ENCODE measurements at places on chromosomes 1 and 21. TPM values are rescaled to one million over a fixed set of nuclear protein-coding genes. Genes with fewer than 3 reads are reported as not detected.

DNA sequence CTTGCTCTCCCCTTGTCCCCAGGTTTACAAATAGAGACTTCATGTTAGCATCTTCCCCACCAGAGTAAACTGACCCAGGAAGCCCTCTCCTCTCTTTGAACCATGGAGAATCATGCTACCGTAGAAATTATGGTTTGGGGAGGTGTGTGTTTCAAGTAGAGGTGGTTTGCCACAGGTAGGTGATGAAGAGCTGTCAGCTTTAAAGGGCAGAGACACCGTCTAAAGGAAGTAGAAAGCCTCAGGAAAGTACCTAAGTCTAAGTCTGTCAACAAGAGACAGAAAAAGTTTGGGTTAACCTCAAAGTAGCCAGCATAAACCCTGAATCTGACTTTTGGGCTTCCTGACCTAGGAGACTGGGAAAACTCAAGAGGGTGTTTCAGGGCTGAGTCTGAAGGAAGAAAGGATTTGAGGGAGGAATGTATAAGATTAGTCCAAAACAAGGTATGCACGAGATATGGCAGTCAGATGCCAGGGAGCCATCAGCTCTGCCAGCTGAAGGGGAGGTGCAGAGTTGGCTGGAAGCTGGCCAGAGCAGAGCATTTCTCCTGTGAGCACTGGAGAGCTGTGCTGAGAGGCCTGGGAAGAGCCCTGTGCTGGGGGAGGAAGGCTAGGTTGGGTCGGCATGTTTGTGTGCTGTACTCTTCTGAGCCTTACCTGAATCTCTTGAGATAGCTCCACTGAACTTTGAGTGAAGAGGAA lies 14.3 kb downstream of the ADAMTSL4 start:
- DNase-seq, result no peak

DNA sequence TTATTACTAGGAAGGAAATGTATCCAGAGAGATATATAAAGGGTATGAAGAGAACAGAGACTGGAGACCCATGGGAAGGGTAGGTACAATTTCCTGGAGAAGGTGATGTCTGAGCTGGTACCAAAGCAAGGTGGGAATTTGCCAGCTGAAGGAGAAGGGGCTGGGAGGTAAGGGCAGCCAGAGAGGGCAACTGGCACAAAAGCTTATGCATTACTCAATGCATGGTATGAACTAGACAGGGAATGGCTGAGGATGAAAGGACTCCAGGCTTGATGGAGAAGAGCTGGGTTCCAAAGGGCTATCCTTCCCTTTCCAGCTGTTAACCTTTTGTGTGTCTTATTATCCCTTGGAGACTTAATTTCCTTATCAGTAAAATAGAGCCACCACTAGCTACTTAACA lies 113.6 kb upstream of the GADD45A start:
- no peak for DNase-seq

DNA sequence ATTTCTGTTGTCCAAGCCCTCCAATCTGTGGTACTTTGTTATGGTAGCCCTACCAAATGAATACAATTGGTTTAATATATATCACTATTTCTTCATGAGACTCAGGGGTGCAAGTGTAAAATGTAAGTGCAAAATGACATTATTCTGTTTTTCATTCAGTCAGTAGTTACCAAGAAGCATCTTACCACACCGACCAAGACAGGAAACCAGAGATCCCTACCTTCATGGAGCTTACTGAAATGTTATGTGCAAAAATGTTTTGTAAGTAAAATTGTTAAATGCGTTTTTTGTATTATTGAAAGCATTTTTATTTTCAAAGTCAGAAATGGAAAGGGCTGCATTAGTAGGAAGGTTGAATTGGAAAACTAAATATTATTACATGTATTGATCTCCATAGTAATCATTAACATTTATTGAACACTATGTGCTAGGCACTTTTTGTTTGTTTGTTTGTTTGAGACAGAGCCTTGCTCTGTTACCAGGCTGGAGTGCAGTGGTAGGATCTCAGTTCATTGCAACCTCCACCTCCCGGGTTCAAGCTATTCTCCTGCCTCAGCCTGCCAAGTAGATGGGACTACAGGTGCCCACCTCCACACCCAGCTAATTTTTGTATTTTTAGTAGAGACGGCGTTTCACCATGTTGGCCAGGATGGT lies 166.8 kb downstream of the PTPRC start:
- DNase-seq, result no peak

DNA sequence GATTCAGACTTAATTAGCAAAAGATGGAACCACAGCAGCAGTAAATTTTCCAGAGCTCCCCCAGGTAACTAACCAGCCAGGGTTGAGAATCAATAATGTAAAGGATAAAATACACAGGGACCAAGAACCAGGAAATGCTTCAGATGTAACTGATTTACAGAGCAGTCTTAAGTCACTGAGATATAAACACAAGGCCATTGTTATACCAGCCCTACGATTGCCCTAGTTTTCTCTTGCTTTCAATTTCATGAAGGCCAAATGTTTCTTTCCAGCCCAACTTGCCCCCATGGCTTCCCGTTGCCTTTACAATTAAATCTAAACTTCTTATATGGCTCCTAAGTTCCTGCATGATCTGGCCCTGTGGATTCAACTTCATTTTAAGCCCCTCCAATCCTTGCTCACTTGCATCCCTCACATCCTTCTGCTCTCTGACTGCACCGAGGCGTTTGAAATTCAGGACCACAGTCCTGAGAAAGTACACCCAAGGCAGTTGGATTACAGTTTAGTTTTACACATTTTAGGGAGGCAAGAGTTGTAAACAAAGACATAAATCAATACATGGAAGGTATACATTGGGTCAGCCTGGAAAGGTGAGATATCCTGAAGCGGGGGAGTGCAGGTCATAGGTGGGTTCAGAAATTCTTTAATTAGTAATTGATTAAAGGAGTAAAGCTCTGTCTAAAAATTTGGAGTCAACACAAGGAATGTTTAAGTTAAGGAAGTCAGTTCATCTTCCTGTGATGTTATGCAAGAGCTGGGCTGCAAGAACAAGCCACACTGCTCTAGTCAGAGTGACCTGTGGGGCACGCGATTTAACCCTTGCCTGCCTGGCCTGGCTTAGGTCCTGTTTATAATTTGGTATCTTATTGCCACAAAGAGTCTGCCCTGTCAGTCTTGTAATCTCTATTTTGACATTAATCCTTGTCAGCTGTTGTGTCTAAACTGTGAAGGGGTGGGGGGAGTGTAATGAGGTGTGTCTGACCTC lies 69.9 kb upstream of the COG2 start:
- DNase-seq, result no peak

DNA sequence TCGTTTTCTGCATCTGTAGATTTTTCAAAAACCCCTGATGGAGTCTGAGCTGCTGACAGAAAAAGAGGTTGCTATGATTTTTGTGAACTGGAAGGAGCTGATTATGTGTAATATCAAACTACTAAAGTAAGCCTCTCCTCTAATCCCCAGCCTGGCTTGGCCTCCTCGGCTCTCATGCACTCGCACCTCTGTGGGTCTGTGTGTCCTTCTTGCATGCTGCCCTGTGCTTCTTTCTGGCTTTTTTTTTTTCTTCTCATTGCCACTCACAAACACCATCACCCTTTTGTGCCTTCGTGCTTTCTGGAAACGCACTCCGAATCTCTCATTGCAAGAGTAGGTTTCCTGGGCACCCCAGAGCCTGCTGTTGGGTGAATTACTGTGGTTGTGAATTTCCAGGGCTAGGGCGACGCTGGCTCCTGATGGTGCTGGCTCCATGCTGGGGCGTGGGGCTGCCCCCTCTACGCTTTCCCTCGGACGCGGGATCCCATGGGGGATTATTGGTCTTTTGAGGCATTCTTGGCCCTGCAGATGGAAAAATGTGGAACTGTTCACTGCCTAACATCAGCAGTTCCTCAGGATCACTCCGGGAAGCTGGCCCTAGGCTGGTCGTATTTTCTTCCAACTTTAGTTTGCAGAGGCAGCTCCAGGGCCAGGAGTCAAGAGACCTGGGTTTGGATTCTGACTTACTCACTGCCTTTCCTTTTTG lies 56.8 kb downstream of the ATP5PO start:
- no peak for DNase-seq

GRCh38 chr1:3355089-3355488 lies 99.4 kb upstream of the ARHGEF16 start:
- DNase-seq, result no peak

- DNase-seq, result no peak
Measured at GRCh38 chr1:2998503-2999100, 22.7 kb upstream of the ACTRT2 start.

DNA sequence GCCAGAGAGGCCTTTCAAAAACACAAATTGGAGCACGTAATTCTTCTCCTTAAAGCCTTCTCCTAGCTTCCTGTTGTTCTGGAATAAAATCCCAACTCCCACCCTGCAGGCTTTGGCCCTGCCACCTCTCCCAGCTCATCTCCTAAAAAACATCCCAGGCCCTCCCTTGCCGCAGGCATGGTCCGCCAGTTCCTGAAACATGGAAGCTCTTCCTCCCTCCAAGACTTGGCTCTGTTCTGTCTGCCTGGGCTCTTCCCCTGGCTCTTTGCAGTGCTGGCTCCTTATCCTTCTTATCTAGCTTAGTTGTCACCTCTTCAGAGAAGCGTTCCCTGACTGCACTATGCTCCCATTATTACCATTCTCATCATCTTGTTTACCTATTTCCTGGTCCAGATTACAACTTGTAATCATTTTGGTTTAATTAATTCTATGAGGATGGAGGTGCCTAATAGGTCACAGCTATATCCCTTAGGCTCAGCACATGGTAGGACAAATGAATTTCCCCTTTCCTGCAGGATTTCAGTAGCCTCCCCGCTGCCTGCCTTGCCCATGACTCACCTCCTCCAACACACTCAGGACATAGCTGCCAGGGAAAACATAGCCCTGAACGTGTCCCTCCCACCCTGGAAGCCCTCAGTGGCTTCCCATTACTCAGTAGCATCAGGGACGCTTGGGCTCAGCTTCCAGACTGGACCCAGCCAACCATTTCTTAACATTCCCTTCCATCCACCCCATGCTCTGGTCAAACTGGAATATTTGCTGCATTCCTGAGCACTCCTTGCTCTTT lies 15.7 kb upstream of the IGSF21 start:
- DNase-seq, result peak; percentile 37

DNA sequence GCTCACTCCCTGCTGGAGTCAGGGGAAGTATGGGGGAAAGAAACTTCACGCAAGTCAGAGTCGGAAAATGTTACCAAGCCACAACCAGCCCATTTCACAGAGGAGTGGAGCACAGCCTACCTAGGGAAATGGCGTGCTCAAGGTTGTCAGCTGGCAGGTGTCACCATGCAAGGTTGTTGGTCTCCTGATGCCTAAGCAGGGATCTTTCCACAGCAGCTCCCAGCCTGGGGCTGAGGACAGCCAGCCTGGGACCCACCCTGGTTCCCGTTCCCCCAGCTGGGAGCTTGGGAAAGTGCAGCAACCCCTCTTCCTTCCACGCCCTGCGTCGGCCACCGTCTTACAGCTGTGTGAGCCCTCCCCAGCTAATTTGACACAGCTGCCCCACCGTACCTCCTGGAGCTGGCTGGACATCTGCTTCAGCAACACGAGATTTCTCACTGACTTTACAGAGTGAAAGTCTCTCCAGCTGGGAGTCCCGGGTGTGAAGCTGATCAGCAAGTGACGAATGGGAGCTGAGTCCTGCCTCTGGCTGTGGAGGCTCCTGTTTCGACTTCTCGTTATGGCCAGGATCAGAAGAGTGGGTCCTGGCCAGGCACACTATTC lies 224.6 kb upstream of the RAB4A start:
- DNase-seq, result peak; percentile 75

- no peak for DNase-seq
Measured at GRCh38 chr1:210223226-210223904, 9.2 kb upstream of the SERTAD4 start.

DNA sequence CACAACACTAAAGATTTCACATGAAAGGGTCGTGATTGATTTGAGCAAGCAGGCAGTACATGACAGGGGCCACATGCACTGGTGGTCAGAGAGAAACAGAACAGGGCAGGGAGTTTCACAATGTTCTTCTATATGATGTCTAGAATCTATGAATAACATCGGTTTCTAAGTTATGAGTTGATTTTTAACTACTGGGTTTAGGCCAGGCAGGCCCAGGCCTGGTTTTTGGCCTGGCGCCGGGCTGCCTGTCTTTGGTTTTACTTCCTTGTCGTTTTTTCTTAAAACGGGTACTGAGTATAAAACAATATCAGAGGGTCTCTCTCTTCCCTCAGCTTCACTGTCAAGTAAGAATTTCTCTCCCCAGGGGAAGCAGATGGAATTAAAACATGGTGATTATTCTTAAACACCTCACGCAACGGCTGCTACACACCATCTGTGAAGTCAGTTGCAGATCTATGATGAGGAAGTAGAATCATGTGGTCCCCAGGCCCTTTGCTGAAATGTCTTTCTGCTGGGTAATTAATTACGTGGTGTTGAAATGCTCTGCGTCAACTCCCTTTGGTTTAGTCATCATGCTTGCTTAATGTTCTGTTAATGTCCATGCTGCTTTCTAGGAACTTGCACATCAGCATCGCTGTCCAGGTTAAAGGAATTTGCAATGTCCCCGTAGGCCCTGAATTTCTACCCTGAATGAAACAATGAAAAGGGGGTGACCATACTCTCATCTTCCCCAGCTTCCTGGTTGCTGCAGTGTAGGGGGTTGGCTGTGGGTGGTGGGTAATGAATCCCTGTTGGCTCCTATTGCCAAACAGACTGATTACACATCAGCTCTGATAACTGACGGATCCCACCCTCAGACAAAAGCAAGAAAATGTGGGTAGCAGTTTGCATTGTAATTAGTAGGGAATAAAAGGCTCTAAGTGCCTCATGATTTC lies 70.3 kb downstream of the SERINC2 start:
- peak; percentile 80 for DNase-seq

- DNase-seq, result no peak
Measured at GRCh38 chr1:218292515-218292914, 7.4 kb downstream of the RRP15 start.

DNA sequence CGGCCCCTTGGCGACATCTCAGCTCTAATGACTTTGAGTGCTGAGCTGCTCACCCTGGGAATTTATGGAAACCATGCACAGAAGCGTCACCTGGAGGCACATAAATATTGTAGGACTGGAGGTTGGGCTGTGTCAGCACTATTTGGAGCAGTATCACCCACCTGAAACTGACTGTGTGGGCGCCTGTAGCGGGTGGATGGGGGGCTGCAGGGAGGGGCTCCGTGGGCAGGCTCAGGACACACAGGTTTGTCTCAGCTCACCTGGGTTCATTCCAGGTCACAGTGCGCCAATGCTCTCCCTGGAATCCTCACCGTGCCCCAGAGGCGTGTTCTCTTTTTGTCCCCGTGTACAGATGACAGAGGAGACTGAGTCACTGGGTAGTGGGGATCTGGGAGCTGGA lies 74.8 kb upstream of the ACTL8 start:
- no peak for DNase-seq

TRIM67 gene
- polyA plus RNA-seq, result 0.05 TPM

RIPK4 gene
- 0.29 TPM for polyA plus RNA-seq

Data from muscle of back (tissue), 13 donors.